ENCODE measurements at places on chromosomes 7 and 10. TPM values are rescaled to one million over a fixed set of nuclear protein-coding genes. Genes with fewer than 3 reads are reported as not detected.

SLC13A1 gene
- not detected for polyA plus RNA-seq

ACHE gene
- 0.73 TPM for polyA plus RNA-seq

INSIG1 gene
- 33.1 TPM for polyA plus RNA-seq

NEBL gene
- polyA plus RNA-seq = 10.8 TPM

RBP3 gene
- polyA plus RNA-seq = not detected

OPN1SW gene
- polyA plus RNA-seq = 0.97 TPM

TRPV6 gene
- 2.3 TPM for polyA plus RNA-seq

DNAJC2 gene
- polyA plus RNA-seq = 31.5 TPM

TRPV5 gene
- not detected for polyA plus RNA-seq

DDIT4 gene
- polyA plus RNA-seq = 0.98 TPM

SPDYE11 gene
- 1.4 TPM for polyA plus RNA-seq

DNMBP gene
- 3.4 TPM for polyA plus RNA-seq

ANKRD1 gene
- polyA plus RNA-seq = not detected

ZNF786 gene
- 0.29 TPM for polyA plus RNA-seq

KIN gene
- 24.3 TPM for polyA plus RNA-seq

HEPACAM2 gene
- not detected for polyA plus RNA-seq

HMX2 gene
- not detected for polyA plus RNA-seq

CH25H gene
- not detected for polyA plus RNA-seq

RP9 gene
- 21.5 TPM for polyA plus RNA-seq

BCCIP gene
- 144 TPM for polyA plus RNA-seq

CCNY gene
- 15.1 TPM for polyA plus RNA-seq

PDGFA gene
- 54.9 TPM for polyA plus RNA-seq

ADAM22 gene
- polyA plus RNA-seq = 31.7 TPM

RRP12 gene
- 9.8 TPM for polyA plus RNA-seq

SEMA3E gene
- 19.8 TPM for polyA plus RNA-seq

TMEM178B gene
- polyA plus RNA-seq = 7.2 TPM

ZSCAN25 gene
- polyA plus RNA-seq = 0.45 TPM

INHBA gene
- 0.42 TPM for polyA plus RNA-seq

KCND2 gene
- 10.5 TPM for polyA plus RNA-seq

CRHR2 gene
- polyA plus RNA-seq = not detected

CDHR1 gene
- polyA plus RNA-seq = 0.85 TPM

OR13A1 gene
- not detected for polyA plus RNA-seq

TMEM213 gene
- polyA plus RNA-seq = not detected

ANKRD30A gene
- not detected for polyA plus RNA-seq

TTYH3 gene
- 1.7 TPM for polyA plus RNA-seq

NAT16 gene
- not detected for polyA plus RNA-seq

OR6B1 gene
- not detected for polyA plus RNA-seq

VTI1A gene
- 18.7 TPM for polyA plus RNA-seq

UCN3 gene
- polyA plus RNA-seq = not detected

HECW1 gene
- polyA plus RNA-seq = 12.2 TPM

MRPL43 gene
- 77.6 TPM for polyA plus RNA-seq

MYH16 gene
- polyA plus RNA-seq = not detected

CDC14C gene
- not detected for polyA plus RNA-seq

TNS3 gene
- 11.9 TPM for polyA plus RNA-seq

MORN4 gene
- 47.9 TPM for polyA plus RNA-seq

WNT8B gene
- not detected for polyA plus RNA-seq
